ENCODE measurements at places on chromosomes 16 and 17. TPM values are rescaled to one million over a fixed set of nuclear protein-coding genes. Genes with fewer than 3 reads are reported as not detected.

Gene HOXB13
- not detected for polyA plus RNA-seq

Gene TPSAB1
- 3.7 TPM for polyA plus RNA-seq

Gene SALL1
- polyA plus RNA-seq, result 0.08 TPM

Gene C16orf86
- polyA plus RNA-seq, result 2.1 TPM

Gene CACNG3
- polyA plus RNA-seq, result not detected

Gene C16orf96
- 0.04 TPM for polyA plus RNA-seq

Gene MYH1
- not detected for polyA plus RNA-seq

Gene EPX
- not detected for polyA plus RNA-seq

Gene CLEC3A
- not detected for polyA plus RNA-seq

Gene CTF1
- 13.5 TPM for polyA plus RNA-seq

Gene TRAPPC2L
- polyA plus RNA-seq, result 30.3 TPM

Gene ARHGAP23
- polyA plus RNA-seq, result 73.1 TPM

Gene GLTPD2
- polyA plus RNA-seq, result not detected

Gene EVPLL
- not detected for polyA plus RNA-seq
